ENCODE measurements at places on chromosomes 12 and 14.

DNA sequence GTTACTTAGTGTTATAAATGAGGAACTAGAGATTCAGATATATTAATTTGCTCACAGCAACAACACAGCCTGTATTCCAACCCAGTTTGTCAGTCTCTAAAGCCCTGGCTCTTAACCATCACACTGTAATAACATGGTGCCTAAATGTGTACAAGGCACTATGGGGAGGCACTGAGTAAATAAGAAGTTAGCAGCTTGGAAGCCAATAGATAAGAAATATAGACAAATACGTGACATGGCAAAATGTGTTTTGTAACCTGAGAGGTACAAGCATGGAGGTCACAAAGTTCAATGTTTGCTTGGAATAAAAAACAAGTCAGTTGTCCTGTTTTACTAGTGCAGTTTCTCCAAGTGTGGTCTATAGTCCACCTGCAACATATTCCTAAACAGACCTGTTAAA is 16.3 kb upstream of the SLCO1A2 start:
- DNase-seq, result no peak

GRCh38 chr12:53389702-53390101 is 9.7 kb downstream of the SP1 start:
- DNase-seq, result no peak

- no peak for DNase-seq
Observed at GRCh38 chr12:24083838-24084237, 134.4 kb upstream of the SOX5 start.

GRCh38 chr12:111181143-111181726 is 187.7 kb downstream of the PHETA1 start:
- DNase-seq, result no peak

- DNase-seq, result no peak
Observed at GRCh38 chr14:68416171-68416570, 376.7 kb downstream of the ZFP36L1 start.

- no peak for DNase-seq
Observed at GRCh38 chr12:40055228-40055579, 50.7 kb downstream of the SLC2A13 start.

- DNase-seq, result no peak
Observed at GRCh38 chr12:58095002-58095401, 153.6 kb downstream of the ATP23 start.

DNA sequence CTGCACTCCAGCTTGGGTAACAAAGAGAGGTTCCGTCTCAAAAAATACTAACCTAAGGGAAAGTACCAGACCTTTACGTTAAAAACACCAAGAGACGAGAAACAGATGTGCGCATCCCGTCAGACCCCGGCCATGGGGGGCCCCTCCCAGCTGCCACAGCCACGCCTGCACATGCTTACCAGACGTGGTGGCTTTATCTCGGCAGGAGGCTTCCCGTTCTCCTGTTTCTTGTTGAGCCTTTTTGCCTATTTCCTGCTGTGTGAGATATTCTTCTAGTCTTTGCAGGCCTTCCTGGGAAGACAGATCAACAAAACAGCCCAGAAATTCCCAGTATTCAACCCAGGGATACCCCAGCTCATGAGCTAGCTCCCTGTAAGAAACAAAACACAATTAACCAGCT is 23.6 kb downstream of the PGAM5 start:
- DNase-seq, result no peak

- DNase-seq, result no peak
Observed at GRCh38 chr14:24057271-24057670, 5.5 kb downstream of the CARMIL3 start.

DNA sequence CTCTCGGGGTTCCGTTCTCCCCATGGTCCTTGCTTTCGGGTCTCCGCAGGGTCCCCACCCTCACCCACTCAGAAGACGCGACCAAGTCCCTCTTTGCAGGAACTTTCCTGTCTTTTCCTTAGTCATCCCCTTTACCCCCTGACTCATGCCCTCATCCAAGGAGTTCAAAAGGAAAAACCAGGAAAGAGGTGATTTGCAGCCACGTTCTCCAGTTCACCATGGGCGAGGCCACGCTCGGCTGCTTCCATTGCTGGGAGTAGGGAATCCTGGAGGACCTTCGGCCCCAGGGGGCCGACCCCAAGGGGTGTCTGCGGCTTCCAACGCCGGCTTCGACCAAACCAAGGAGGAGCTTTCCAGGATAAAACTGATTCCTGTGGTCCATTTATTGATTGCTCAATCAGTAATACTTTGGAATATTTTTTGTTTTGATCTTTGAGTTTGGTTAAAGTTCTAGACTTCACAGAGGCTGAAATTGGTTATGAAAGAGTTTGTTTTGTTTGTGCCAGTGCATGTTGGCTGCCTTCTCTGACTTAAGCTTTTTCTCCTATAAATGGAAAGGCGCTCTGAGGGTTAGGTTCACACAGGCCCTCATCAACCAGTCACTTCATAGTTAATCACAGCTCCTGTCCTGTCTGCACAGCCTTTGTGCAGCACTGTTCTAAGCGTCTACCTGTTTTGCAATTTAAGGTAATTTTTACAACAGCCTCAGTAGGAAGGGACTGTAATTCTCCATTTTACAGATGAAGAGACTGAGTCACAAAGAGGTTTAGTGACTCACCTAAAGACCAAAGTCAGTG is 827 bp downstream of the ALDH2 start:
- DNase-seq, result no peak

GRCh38 chr14:87971010-87971409 is 22.0 kb downstream of the GALC start:
- no peak for DNase-seq

GRCh38 chr14:91796617-91797347 is 64.9 kb upstream of the CATSPERB start:
- no peak for DNase-seq

DNA sequence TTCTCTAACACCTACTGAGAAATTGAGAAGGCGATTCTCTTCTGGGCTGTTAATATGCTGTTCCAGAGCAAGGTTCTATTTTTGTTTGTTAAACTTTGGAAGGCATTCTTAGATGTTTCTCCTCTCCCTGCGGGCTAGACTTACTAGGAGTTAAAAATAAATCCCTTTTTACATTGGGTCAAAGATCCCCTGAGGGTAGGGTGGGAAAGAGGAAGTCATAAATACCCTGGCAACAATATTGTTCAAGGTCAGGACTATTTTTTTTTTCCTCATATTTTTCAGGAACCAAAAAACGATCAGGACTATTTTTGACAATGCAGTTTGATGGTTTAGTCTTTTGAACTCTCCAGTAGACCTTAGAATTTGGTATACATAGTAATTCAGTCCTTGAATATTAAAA is 12.0 kb upstream of the SLC2A14 start:
- DNase-seq, result no peak

DNA sequence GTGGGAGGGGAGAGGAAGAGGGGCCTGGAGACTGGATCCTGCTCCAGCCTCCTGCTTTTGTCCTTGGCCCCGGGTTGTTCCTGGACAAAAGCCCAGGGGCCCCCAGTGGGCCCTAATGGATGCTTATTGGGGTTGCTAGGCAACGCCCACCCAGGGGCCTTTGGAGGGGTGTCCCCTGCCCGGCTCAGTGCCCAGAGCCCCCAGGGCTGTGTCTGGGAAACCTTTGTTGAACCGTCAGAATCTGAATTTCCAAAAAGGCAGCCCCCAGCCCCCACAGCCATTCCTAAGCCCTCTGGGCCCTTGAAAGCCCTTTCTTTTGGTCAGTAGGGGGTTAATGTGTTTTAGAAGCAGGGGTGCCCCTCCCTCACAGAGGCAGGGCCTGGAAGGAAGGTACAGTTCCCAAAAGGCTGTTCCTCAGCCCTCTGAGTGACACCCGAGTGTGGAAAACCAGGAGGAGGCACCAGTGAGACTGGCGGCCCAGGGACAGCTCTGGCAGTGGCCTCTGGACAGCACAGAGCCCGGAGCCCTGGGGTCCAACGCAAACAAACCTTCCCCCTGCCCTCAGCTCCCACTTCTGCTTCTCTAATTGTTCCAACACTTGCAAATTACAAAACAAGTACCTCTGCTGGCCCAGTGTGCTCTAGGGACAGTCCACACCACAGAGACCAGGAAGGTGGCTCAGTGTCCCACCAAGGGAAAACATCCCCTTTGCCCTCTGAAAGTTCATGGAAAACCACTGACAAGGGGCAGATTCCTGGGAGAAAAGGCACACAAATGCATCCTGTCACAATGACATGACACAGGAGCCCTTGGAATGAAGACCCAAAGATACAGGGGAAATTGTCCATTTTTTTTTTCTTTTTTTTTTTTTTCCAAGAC is 19.4 kb downstream of the HHIPL1 start:
- no peak for DNase-seq

DNA sequence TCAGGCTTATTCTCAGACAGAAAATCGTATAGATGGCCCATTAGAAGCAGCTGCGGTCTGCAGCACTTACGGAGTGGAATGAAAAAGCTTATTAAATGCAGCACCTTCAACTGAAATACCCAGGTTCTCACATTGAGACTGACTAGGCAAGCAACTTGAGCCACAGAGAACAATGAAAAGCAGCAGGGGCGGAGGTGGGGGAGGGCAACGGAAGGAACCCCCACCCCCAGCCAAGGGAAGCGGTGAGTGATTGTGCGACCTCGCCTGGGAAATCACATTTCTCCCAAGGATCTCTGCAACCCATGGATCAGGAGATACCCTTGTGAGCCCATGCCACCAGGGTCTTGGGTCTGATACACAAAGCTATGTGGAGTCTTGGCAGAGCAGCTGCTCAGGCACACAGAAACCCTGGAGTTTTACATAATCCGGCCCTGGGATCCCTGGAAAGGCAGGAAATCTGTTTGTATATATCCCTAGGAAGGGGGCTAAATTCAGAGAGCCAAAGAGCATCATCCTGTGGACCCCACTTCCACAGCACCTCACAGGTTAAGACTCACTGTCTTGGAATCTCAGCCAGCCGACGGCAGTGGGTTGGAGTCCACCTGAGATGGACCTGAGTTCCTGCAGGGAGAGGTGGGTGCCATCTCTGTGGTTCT is 38.1 kb downstream of the PZP start:
- DNase-seq, result no peak
